Activated CD8-positive, alpha-beta memory T cell treated with anti-CD3 and anti-CD28 coated beads for 1 hour (primary cell): ENCODE measurements at places on chromosomes 7 and 10.
A peak's percentile ranks its signal among the peaks of the same experiment; 100 is the strongest.

DNA sequence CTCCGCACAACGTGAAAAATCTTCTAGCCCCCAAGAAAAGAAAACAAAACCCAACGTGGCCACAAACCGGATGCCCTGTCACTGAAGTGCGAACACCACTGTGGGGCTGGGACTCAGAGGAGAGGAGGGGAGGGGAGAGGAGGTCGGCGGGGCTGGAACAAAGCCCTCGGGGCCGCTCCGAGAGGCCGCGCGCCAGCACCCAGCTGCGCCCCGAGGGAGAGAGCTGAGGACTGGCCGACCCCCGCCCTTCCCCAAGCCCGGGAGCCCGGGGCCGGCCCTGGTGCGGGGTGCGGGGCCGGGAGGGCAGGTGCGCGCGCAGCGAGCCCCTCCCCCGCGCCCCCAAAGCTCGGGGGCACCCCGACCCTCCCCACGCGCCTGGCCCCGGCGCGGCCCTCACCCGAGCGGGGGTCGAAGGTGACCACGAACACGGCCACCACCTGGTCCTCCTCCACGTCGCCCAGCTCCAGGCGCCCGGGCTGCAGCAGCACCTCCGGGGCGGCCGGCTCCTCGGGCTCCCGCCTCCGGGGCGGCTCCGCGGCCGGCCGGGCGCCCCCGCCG, 398 bp downstream of the DENND11 start:
- DNase-seq, result peak; percentile 52

DNA sequence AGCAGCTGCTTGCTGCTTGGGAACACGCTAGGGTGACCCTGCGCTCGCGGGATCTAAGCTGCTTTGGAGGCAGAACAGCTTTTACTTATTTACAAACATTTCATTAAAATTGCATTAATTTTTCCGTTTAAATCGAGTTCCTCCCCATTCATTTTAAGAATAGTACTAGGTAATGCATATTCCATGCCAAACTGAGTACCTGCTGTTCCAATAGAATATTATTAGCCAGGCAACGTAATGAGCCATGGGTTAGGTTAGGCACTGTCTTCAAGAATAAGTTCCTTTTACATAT, 860 bp downstream of the EXOC6 start:
- no peak for DNase-seq

GRCh38 chr10:110010486-110011378, 2.9 kb downstream of the ADD3 start:
- DNase-seq, result no peak

DNA sequence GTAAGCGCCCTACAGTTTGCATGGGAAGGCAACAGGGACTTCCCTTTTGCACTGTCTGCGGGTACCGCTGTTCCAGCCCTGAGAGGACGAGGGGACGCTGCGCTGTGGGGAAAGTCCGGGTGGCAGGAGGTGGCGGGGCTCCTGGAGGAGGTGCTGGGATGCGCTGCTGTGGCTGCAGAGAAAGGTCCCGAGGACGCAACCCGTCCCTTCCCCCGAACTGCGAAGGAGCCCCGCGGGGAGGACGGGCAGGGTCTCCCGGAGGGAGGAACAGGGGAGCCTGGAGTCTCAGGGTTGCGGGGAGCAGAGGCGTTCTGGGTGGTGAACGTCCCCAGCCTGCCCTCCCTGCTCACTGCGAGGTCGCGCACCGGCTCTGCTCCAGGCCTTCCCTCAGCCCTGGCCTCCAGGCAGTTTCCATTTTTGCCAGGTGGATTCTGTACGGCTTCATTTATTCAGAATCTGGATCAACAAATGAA, 91.6 kb downstream of the CXCL12 start:
- no peak for DNase-seq

DNA sequence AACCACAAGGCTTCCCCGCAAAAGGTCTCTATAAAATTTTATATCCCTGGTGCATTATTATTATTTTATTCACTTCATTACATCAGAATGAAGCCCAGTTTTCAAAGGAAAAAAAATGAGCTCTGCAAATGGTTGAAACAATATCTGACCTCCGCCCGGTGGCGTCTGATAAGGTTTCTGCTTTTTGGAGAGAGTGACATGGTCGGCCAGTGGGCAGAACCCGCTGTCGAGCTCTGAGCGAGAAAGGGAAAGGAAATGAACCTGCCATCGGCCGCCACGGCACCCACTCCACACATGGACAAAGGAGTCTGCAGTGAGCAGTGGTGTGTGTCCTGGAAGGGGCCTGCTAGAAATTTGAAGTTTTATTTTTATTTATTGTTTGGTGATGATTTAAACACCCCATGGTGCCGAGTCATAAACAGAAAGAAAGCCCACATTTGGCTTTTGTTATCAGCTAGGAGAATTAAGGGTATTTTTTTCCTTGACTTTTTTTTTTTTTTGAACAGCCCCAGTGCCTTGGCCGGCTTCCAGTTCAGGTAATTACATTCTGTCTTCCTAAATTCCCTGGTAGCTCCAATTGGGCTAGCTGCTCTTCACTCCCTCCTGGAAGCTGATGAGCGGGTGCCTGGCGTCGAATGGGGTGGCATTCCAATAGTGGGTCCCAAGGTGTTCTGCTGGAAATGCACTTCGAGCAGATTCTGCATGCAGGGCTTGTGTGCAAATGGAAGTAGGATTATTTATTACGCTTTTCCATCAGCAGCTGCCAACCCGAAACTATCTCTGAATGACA, 149.4 kb upstream of the MKI67 start:
- DNase-seq, result no peak

DNA sequence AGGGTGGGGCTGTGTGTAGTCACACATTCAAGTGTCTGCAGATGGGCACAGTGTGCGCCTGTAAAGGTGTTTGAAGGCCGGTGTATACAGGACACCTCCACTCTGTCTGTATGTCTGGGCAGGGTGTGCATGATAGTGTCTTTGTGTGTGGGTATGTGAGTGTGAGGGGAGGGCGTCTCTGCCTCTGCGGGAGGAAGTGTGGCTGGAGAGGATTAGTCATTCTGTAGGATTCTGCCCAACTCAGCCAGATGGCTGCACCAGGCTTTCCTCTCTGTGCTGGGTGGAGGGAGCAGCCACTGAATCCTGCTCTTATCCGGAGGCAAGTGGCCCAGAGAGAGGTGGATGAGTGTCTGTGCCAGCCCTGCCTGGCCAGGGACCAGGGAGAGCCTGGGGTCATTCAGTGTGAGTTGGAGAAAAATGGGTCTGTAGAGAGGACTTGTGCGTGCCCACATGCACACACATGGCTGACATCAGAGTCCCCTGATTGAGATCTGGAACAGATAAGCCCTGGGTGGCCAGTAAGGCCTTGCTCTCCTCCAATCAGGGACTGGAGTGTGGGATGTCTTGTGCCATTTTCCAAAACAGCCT, 1.7 kb downstream of the SFXN3 start:
- no peak for DNase-seq

DNA sequence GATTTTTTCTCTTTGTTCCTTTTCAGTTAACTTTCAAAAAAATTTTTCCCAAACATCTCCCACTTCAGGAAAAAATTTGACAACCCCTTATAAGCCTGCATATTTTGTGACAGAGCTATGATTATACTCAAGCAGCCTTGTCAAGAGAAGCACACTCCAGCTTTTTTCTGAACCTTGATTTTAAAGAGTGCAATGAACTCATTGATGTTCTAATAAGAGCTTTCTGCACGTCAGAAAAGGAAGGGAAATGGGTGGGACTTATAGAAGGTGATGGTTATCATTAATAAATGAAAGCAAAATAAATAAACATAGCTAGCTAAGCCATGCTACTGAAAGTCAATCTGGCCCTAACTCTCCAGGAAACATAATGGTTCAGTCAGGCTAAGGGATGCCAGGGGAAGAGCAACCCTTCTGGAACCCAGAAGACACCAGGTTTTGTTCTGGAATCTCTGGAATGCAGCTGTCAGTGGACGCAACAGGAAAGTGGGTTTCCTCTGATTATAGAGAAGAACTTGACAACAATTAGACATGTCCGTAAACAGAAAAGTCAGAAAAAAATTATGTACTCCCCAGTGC, 76.1 kb downstream of the NHLRC2 start:
- DNase-seq, result no peak

DNA sequence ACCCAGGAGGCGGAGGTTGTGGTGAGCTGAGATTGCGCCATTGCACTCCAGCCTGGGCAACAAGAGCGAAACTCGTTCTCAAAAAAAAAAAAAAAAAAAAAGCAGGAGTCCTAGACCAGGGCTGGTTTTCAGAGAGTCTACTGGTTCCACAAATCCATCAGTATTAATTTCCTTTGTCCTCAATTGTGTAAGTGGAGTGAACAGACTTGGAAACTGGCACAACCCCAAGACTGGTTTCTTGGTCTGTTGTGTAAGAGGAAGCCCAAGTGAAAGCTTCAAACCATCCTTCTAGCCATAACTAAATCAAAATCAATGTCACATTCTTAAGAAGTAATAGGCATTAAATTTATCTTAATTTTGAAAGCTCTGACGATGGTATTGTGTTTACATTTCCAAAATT, 213.6 kb downstream of the DGKI start:
- no peak for DNase-seq

DNA sequence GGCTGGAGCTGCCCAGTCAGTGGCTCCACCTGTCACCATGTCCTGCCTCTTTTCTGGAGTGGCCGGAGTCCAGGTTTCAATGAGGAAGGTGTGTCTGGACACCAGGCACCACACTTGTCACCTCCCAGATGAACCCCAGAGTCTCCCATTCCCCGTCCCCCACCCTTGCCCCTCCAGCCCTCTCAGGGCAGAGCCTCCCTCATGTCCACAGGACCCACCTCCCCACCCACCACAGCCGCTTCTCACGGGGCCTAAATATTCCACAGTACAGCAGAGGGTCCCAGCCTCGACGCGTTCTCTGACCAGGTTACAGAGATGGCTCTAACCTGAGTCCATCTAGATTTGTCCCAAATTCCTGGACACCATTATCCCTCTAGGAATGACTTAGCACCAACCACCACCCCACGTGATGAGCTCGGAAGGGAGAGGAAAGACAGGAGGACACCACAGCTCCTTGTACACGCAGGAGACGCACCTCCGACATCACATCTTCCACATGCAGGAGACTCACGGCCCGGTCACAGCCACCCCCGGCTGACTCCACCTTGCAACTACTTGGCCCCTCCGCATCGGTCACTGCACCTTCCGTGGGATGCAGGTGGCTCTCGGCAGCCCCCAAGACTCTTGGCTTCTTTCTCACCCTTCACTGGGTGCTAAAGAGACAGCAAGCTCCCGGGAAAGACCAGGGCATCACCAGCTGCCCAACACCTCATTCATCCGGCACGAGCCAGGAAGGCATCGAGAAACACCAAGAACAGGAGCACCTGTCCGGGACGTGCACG, 560.2 kb downstream of the DNAJB6 start:
- no peak for DNase-seq
